ENCODE measurements at places on chromosomes 6 and 20.

GRCh38 chr6:38584731-38585130 is 55.0 kb downstream of the BTBD9 start:
- DNase-seq, result no peak

DNA sequence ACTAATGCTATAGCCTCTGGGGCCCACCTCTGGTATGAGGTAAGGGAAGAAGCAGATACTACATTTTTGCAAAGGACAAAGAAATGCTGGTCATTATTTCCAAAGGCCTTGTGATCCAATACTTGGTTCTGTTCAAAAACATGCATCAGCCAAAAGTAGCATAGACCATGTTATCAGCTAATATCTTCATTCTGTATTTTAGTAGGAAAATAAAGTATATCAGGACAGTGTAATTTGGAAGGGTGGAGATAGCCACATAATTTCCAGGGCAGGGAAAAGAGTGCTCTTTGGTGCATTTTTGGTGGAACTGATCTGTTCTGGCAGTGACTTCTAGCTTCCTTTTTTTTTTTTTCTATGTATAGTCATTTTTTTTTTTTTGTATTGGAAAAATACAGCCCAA is 258.0 kb upstream of the SOX4 start:
- DNase-seq, result no peak

- DNase-seq, result no peak
Measured at GRCh38 chr6:43795421-43795820, 25.4 kb downstream of the VEGFA start.

GRCh38 chr6:147961481-147962141 is 381.0 kb upstream of the SASH1 start:
- no peak for DNase-seq

DNA sequence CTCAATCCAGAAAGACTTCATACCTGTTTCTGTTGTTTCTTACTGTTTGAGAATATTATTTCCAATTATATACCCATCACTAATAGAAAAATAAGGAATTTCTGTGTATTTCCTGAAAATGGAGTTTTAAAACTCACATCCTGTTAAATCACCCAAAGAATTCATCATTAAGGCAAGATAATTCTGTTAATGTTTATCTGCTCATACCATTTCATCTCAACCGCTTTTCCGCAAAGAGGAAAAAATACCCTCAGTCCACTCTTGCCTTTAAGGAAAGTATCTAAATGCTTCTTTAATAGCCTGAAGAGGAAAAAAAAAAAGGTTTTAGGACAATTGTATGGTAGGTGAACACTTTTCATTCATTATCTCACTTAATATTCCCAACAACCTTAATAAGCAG is 7.3 kb downstream of the TPMT start:
- DNase-seq, result no peak

- DNase-seq, result no peak
Measured at GRCh38 chr6:43943099-43943766, 173.2 kb downstream of the VEGFA start.

DNA sequence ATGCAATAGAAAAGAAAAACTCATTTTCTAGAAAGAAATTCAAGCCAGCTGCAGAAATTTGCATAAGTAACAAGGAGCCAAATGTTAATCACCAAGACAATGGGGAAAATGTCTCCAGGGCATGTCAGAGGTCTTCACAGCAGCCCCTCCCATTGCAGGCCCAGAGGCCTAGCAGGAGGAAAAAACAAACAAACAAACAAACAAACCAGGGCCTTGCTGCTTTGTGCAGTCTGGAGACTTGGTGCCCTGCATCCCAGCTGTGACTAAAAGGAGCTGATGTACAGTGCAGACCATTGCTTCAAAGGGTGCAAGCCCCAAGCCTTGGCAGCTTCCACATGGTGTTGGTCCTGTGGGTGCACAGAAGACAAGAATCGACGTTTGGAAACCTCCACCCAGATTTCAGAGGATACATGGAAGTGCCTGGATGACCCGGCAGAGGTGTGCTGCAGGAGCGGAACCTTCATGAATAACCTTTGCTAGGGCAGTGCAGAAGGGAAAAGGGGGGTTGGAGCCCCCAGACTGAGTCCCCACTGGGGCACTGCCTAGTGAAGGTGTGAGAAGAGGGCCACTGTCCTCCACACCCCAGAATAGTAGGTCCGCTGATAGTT is 110.9 kb upstream of the AKAP12 start:
- DNase-seq, result no peak

GRCh38 chr20:21344206-21344900 is 41.2 kb downstream of the XRN2 start:
- DNase-seq, result no peak

GRCh38 chr20:8421981-8422380 is 289.9 kb downstream of the PLCB1 start:
- no peak for DNase-seq

DNA sequence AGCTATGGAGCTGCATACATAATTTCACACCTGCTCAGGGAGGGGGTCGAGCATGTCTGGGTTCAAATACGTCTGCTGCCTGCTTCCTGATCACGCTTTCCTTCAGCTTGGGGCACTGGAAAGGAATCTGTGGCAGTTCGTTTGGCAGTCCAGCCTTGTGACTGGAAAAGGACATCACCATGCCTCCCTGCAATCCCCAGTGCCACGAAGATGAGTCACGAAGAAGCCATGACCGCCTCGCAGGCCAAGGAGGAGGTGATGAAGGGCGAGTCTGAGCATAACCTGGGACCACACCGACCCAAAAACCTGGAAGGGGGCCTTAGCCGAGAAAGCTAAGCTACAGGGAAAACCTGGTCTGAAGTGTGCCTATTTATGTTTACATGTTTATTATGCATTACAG is 13.1 kb downstream of the JAG1 start:
- DNase-seq, result no peak

GRCh38 chr6:56050530-56051201 is 175.3 kb upstream of the BMP5 start:
- no peak for DNase-seq

- DNase-seq, result no peak
Measured at GRCh38 chr6:135875446-135875845, 23.9 kb downstream of the PDE7B start.

GRCh38 chr20:40291493-40292135 is 397.4 kb downstream of the MAFB start:
- DNase-seq, result no peak

- DNase-seq, result no peak
Measured at GRCh38 chr6:116866281-116866871, 10.7 kb upstream of the RFX6 start.

DNA sequence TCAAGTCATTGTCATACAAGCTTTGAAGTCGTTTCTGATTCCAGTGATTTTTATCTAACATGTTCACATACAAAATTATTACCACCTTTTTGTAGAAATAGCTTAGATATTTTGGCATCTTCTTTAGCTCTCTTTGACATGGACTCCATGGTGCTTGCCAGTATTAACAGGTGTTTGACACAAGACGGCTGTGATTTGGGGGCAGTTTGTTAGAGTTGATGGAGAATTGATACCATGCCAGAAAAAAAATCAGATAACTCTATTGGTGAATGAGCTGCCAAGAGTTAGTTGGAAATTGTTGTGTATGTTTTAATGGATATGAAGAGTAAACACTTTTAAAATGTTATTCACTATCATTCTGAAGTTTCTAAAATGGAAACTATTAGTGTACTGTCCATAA is 146.6 kb upstream of the LAMP5 start:
- DNase-seq, result no peak

DNA sequence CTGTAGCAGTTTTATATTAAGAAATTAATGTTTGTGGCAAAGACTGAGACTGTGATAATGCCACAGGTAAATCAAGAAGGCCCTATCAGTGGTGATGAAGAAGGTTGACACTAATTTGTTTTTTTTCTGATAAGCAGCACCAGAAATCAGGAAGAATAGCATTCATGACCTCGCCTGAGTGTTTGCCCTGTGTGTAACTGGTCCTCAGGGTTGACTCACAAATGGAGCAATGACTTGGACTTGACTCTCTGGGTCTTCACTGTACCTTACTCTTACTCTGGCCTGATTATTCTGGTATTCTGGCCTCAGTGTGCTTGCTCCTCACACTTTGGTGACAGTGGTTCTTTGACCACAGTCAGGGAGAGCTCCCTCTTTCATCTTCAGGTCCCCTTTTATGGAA is 243.9 kb downstream of the HAO1 start:
- DNase-seq, result no peak

DNA sequence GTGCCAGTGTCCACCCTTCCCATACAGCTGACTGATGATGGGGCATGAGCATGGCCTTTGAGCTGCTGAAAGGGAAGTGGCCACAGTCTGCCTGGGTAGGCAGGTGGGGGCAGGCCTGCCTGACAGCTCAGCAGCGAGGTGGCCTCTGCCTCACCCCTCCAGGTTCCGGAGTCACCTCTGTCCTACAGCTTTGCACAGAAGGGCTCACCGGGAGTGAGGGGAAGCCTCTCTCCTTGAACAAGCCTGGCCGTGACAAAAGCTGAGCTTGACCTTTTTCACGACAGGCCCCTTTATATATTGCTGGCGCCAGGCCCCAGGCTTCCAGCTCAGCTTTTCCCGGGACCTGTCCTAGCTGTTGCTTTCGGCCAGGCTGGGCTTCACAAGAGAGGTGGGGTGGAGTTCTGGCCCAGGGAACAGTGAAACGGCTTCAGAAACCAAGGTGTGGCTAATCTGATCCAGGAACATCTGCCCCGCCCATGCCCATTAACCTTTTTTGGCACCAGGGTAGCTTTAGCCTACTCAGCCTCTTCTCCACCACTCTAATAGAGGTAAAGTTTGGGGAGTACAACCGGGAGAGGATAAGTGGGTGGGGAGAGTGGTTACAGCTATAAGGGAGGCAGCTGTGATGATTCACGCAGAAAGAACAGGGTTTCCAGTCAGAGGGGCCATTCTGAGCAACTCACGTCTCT is 42.9 kb downstream of the C6orf132 start:
- DNase-seq, result no peak

- DNase-seq, result no peak
Measured at GRCh38 chr6:18477301-18477941, 90.3 kb downstream of the RNF144B start.

DNA sequence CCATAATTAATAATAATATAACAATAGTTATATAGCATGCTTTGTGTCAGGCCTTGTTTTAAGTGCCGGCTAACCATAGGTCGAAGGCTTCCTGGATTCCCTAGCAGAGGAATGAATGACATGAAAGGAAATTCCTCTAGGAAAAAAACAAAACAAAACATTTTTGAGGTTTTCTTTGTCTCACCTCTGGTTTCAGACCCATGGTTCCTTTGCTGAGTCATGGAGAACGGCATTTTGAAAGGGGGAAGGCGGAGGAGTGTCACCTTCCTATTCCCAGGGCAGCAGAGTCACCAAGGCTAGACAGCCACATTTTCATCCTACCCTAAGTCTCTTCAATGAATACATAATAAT is 25.3 kb upstream of the CCND3 start:
- DNase-seq, result no peak

DNA sequence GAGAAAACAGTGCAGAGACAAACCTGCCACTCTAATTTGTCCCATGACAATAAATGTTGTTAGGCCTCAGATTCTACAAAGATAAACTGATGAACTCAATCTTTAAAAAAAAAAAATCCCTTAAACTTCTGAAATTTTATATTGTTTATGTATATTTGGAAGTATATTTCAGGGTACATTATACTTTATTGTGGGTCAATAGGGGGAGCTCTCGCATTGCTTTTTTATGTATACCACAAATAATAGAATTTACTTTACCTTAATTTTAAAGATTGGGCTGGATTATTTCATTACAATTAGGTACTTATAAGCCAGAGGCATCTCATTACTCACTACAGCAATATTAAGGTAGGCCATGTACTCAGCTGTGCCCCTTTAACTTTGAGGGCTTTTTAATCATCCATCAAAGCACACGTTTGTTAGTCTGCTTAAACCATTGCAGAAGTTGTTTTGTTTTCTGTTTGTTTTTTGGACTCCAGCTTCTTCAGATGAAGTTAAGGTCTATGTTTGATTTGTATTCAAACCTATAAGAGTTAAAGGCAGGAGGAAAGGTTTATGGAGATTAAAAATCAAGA is 56.3 kb upstream of the EYA4 start:
- DNase-seq, result no peak

DNA sequence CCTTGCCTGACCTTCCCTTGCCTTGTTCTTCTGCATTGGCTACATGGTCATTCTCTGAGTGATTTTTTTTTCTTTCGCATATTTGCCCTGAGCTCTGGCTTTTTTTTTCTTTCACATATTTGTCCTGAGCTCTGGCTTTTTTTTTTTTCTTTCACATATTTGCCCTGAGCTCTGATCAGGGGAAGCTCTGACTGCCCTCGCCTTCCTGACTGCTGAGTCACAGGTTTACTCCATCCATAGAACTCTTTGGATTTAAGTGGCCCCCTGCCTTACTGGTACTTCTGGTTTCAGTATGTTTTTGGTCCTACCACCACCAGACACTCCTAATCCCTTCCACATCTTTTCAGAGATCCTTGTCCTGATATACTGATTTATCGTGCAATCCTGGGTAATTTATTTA is 201.1 kb downstream of the OGFRL1 start:
- no peak for DNase-seq

DNA sequence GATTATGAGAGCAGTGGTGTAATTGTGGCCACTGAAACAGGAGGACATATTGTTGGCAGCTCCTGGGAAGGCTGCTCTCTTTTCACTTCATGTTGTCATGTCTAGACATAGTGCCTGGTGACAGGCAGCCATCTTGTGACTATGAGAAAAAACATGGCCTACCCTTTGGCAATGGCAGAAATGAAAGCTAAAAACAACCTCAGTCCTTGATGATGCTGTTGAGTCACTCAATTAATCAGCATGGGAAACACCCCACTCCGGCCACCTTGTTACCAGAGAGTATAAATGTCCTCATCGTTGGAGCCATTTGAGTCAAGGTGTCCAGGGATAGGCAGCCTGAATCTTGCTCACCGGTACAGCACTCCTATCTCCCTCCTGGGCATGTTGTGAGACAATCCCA is 31.2 kb upstream of the HMGA1 start:
- DNase-seq, result no peak

DNA sequence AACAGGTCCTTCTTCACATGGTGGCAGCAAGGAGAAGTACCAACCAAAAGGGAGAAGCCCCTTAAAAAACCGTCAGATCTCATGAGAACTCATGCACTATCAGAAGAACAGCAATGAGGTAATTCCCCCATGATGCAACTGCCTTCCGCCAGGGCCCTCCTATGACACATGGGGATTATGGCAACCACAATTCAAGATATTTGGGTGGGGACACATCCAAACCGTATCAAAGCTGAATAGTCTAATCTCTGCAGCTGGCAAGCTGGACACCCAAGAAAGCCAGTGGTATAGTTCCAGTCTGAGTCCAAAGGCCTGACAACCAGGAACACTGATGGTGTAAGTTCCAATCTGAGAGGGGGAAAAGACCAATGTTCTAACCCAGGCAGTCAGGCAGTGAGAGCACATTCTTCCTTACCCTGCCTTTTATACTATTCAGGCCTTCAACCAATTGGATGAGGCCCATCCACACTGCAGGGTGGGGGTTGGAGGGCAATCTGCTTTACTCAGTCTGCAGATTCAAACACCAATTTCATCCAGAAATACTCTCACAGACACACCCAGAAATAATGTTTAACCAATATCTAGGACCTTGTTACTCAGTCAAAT is 17.9 kb upstream of the CNKSR3 start:
- no peak for DNase-seq

DNA sequence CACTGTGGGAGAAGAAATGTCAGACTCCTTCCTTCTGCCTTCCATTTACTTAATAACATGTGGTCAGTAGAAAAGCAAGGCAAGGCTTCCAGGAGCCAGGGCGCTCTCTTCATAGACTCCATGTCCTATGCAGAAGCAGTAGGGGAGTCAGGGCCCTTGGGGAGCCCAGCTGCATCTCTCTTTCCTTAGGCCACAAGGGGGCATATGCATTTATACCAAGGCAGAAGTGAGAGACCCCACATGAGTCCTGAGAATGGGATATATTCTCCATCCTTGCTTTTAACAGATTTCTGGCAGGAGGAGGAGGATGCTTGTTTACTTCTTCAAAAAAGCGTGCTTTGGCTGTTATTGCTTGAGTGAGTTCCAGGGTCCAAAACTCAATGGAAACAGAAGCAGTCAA is 198.5 kb downstream of the HIVEP2 start:
- DNase-seq, result peak; percentile 18
